ENCODE measurements at places on chromosomes 5 and 9.
A peak's percentile ranks its signal among the peaks of the same experiment; 100 is the strongest.

- no peak overlapping the region for H3K4me3 ChIP-seq
- no peak overlapping the region for H3K27ac ChIP-seq
- no peak for DNase-seq
- H3K27me3 ChIP-seq, result no peaks in the 10 kb centered on the region
- H3K4me1 ChIP-seq, result no peaks in the 10 kb centered on the region
- no peaks in the 10 kb centered on the region for H3K36me3 ChIP-seq
These were observed 7.4 kb upstream of the ELL2 start for GRCh38 chr5:95969055-95969454.

GRCh38 chr9:114157516-114158176 is 2.3 kb downstream of the COL27A1 start:
- H3K36me3 ChIP-seq, result no peaks in the 10 kb centered on the region
- no peaks in the 10 kb centered on the region for H3K4me1 ChIP-seq
- H3K27ac ChIP-seq, result no peak overlapping the region
- no peak for DNase-seq
- H3K27me3 ChIP-seq, result peaks cover 27% of the 10 kb centered on the region
- no peak overlapping the region for H3K4me3 ChIP-seq

DNA sequence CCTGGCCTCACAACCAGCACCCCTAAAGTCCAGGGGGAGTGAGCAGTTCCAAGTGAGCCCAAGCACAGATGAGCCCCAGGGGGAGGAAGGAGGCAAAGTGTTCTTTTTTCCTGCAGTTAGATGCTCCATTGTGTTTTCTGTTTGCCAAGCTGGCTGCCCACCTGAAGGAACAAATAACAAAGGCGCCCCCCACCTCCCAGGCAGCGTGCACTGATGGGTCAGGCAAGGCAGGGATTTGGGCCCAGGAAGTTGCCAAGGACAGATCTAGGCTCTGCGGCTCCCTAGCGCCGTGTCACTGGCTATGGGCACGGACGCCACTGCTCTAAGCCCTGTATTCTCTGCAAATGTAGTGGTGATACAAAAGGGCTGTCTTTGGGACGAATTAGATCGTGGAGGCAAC is 21.8 kb downstream of the FGF1 start:
- H3K4me1 ChIP-seq, result no peaks in the 10 kb centered on the region
- H3K27me3 ChIP-seq, result no peaks in the 10 kb centered on the region
- no peak for DNase-seq
- H3K36me3 ChIP-seq, result no peaks in the 10 kb centered on the region

DNA sequence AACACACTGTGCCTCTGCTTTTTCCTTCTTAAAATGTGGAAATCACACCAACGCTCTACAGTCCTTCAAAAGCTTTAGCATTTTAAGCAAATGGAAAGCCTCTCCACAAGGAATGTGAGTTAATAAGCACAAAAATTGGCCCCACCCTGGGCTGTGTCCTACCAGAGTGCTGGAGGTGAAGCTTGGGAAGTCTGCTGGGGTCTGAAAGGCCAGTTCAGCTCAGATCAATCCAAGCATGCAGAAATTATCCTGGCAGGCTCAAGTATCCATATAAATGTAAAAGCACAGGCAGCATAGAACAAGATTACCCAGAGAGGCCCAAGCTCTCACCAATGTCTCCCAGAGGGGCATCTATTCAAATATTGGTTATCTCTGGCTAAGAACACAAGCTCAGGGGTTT is 98.5 kb downstream of the ESM1 start:
- H3K27me3 ChIP-seq, result 0 out of 2 replicates have a peak, but pooled peaks cover 9% of the 10 kb centered on the region
- no peak overlapping the region for H3K4me3 ChIP-seq
- no peaks in the 10 kb centered on the region for H3K36me3 ChIP-seq
- H3K27ac ChIP-seq, result no peak overlapping the region

- H3K4me3 ChIP-seq, result peak overlapping the region; percentile 83
- no peaks in the 10 kb centered on the region for H3K27me3 ChIP-seq
- 0 out of 2 replicates have a peak, but pooled peaks cover 3% of the 10 kb centered on the region for H3K4me1 ChIP-seq
- H3K36me3 ChIP-seq, result no peaks in the 10 kb centered on the region
These were observed 817 bp upstream of the GNE start for GRCh38 chr9:36258996-36259533.

- H3K4me3 ChIP-seq, result no peak overlapping the region
- no peaks in the 10 kb centered on the region for H3K36me3 ChIP-seq
- H3K4me1 ChIP-seq, result no peaks in the 10 kb centered on the region
- no peak overlapping the region for H3K27ac ChIP-seq
- H3K27me3 ChIP-seq, result no peaks in the 10 kb centered on the region
These were observed 151.7 kb upstream of the ZNF366 start for GRCh38 chr5:72658761-72659540.
